ENCODE measurements at places on chromosomes 6 and 20. TPM values are rescaled to one million over a fixed set of nuclear protein-coding genes. Genes with fewer than 3 reads are reported as not detected.

Gene LGSN
- not detected for total RNA-seq

DNA sequence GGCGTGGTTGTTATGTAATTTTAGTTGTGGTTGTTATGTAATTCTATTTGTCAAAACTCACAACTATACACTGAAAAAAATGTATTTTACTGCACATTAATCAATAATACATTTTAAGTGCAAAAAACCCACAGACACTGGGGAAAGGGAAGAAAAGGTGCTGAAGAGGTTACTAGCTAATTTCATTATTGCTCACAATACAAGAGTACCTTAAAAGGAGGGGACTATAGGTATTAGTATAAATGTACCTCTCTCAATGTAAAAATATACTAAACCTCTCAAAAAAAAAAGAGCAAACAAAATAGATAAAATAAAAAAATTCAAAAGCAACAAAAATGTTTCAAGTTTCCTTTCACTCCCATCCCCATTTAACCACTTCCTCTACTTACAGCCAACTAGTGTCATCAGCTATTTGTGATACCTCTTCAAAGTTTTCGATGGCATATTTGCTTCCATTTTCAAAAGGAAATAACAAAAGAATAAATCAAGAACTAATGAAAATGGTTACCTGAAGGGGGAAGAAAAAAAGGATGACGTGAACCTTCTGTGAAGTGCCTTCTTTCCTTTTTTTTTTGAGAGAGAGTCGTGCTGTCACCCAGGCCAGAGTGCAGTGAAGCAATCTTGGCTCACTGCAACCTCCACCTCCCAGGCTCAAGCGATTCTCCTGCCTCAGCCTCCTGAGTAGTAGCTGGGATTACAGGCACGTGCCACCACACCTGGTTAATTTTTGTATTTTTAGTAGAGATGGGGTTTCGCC is 30.2 kb downstream of the RANBP9 start:
- DNase-seq = no peak

DNA sequence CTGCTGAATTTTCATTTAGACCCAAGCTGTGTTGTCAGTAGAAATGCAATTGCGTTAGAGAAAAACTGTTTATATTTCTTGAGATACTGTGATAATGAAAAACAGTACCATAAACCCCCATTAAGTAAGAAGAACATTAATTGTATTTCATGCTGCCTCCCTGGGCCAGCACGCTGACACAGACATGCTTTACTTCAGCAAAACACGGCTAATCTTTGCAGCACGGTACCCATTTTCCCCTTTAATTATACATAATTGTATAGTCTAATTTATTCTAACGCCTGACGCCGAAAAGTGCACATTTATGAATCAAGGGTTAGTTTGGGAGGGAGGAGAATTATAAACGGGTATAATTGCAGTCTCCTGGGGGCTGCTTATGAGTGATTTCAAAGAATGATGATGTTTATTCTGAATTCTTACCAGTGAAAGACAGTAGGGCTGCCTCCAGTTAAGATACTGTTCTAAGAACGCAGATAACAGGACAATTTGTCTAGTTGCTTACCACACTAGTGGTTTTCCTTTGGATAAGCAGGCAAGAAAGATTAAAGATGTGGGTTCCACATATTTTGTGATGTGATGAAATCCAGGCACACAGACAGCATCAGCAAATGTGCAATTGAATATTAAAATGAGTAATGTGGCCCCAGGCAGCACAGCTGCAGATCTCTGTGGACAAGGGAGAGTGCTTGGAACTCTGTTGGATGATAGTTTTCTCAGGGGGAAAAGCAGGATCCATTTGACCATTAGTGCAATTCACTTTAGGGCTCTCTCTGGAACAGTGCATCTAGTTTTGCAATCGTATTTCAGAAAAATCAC is 4.7 kb upstream of the SULF2 start:
- DNase-seq = peak; percentile 79

DNA sequence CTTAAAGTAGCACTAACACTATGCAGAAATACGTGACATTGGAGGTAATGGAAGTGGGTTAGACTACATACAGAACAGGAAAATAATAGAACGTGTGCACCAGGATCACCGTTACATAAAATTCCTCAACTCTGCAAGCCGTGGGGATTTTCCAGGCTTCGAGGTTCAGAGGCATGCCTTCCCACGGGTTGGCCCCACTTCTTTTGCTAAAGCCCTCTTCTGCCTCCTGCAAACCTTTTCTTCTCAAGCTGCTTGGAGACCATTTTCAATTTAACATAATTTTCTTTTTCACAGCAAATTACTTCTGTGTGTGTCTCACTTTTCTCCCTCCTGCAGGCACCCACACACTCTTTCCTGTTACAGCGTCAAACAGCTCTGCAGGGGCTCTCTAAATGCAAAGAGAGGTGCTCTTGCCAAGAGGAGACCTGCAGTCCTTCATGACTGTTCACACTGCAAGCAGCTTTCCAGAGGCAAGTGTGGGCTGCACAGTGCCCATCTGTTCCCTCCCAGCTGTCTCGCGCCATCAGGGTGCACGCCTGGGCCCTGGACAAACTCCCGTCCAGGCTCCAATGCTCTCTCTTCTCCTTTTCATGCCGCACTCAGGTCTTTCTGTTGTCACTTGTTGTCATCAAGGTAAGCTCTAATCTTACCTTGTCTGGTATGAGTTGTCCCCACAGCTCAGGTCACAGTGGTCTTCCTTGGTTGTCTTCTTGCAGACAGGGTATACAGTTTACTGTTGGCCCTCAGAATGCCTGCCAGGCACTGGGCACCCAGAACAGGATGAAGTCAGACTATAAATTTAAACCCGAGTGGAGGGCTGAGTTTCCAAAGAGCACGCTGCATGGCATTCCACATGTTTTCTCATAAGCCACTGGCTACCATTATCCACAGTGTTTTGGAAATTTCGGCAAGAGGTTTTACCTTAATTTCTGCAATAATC is 164.8 kb upstream of the GGTLC1 start:
- no peak for DNase-seq

All from Daoy (cell line).